Right atrium auricular region (tissue), 2 donors: ENCODE measurements at places on chromosomes 12 and 14. TPM values are rescaled to one million over a fixed set of nuclear protein-coding genes. Genes with fewer than 3 reads are reported as not detected.

DTX1 gene
- total RNA-seq, result 1.2 TPM

KCNC2 gene
- total RNA-seq, result not detected

CFAP251 gene
- 2.2 TPM for total RNA-seq

TUBA1C gene
- 64.4 TPM for total RNA-seq

CABP1 gene
- 0.71 TPM for total RNA-seq

DNA sequence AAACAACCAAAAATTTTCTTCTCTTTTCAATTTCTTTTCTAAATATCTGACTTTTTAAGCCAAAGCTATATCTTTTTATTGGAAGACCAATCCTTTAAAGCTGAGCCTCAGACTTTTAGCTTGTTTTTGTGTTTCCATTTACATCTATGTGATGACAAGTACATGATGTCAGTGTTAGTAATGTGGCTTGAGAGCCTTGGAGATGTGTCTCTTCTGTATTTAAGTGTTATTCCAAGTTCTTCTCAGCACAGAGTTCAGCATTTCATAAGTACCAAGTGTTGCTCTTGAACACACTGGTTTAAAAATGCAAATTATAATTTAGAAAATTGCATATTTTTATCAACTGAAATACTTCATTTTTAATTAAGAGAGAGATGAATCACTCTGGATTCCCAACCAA is 948.9 kb upstream of the FLRT2 start:
- no peak overlapping the region for H3K27ac ChIP-seq
- H3K36me3 ChIP-seq, result no peaks in the 10 kb centered on the region

DNA sequence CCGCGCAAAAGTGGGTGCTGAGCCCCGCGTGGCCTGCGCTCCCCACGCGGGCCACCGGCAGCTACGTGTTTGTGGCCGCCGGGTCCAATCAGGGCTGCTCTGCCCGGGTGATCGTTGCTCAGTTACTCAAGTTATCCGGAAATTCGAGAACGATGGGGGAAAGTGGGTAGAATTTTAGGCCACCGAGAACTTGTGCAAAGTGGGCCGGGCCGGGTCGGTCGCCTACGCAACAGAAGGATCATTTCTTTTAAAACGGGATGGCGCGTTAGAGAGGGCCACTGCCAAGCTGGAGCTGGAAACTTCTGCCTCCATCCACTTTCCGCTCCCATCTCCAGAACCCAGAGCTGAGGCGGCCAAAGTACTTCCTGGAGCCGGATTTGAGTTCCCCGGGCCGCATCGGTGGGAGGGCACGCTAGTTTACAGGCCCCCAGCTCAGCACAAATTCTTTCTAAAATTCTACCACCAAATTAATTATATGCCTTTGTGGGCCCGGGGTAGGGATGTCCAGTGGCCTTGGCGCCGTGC is 3.5 kb downstream of the RFX4 start:
- DNase-seq, result no peak
- H3K4me1 ChIP-seq, result no peaks in the 10 kb centered on the region
- H3K27me3 ChIP-seq, result peaks cover 49% of the 10 kb centered on the region
- H3K4me3 ChIP-seq, result peak overlapping the region; percentile 27

DNA sequence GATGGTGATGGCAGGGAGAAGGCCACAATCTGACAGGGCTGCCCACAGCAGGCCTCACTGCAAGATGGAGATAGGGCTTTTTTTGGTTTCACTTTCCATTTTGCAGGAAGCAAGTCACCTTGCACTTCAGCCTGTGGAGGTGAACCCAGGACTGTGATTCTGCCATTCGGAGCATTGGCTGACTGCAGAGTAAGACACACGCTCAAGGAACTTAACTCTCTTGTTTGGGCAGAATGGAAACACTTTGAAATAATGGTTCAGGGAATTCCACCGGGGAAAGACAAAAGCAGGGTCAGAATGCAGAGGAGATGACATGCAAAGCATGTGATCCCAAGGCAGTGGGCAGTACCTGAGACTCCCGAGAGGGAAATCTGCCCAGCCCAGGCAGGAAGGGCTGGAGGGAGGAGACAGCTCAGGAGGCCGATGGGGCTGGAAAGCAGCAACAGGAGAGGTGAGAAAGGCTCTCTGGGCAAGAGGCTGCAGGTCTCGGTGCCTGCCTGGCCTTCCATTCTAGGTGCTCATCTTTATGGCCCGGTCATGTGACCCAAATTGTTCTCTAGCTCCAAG is 58.7 kb upstream of the PRMT8 start:
- H3K4me1 ChIP-seq, result no peaks in the 10 kb centered on the region
- H3K4me3 ChIP-seq, result no peak overlapping the region
- no peak overlapping the region for H3K27ac ChIP-seq
- no peaks in the 10 kb centered on the region for H3K27me3 ChIP-seq

GRCh38 chr12:108964371-108965352 is 56.2 kb downstream of the SVOP start:
- no peaks in the 10 kb centered on the region for H3K36me3 ChIP-seq
- no peaks in the 10 kb centered on the region for H3K4me1 ChIP-seq
- DNase-seq, result no peak

DNA sequence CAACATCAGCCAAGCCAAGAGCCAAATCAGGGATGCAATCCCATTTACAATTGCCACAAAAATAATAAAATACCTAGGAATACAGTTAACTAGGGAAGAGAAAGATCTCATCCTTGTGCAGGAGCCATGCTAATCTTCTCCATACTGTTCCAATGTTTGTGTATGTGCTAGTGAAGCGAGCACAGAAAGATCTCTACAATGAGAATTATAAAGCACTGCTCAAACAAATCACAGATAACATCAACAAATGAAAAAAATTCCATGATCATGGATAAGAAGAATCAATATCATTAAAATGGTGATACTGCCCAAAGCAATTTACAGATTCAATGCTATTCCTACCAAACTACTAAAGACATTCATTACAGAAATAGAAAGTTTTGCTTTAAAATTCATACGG is 215.6 kb downstream of the FOXG1 start:
- H3K4me3 ChIP-seq, result no peak overlapping the region
- DNase-seq, result no peak
- no peaks in the 10 kb centered on the region for H3K36me3 ChIP-seq
- no peaks in the 10 kb centered on the region for H3K27me3 ChIP-seq
- no peaks in the 10 kb centered on the region for H3K4me1 ChIP-seq

DNA sequence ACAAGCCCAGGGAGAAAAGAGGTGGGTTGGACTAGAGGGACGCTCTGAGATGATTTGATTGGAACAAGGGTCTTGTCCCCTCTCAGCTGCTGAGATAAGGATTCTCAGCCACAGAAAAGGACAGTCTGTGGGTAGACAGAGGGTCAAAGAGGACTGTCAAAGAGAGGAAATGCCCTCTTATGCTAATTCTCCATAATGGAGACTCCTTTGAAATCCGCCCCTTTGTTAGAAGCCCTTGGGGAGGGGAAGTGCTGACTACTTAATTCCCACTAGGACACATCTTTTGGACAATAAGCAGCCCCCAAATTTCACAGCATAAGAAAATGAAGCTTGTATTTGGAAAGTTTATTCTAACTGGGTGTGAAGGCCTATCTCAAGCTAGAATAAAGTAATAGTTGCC is 176.6 kb downstream of the KTN1 start:
- no peaks in the 10 kb centered on the region for H3K36me3 ChIP-seq
- H3K4me1 ChIP-seq, result no peaks in the 10 kb centered on the region
- DNase-seq, result no peak
- no peak overlapping the region for H3K27ac ChIP-seq
- H3K27me3 ChIP-seq, result no peaks in the 10 kb centered on the region

DNA sequence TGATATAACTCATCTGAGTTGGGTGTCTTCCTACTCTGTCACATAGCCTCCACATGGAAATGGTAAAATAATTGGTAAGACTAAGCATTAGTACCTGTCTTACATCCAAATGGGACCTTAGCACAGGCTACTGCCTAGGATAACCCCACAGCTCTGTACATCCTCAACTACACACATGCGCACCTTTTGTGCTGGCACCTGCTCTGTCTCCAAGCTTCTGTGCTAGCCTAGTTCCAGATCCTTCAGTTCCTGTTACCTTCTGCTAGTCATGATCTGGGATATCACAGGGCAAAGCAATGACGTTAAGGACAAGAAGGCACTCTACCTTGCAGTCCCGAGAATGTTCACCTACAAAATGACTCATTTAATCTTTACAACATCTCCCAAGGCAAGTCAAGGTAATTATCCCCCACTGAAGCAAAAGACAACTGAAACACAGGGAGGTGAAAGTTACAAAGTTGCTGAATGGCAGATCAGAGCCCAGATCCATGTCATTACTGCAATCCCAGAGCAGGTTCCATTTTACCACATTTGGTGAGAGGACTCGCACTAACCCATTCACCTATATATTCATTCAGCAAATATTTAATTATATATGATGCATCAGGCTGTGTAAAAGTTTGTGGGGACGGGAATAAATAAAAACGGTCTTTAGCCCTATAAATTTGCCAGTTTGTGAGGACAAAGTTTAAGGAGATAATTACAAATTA is 61.7 kb downstream of the PPM1H start:
- no peak overlapping the region for H3K27ac ChIP-seq
- no peaks in the 10 kb centered on the region for H3K27me3 ChIP-seq
- no peak overlapping the region for H3K4me3 ChIP-seq
- H3K4me1 ChIP-seq, result no peaks in the 10 kb centered on the region
- H3K36me3 ChIP-seq, result no peaks in the 10 kb centered on the region

DNA sequence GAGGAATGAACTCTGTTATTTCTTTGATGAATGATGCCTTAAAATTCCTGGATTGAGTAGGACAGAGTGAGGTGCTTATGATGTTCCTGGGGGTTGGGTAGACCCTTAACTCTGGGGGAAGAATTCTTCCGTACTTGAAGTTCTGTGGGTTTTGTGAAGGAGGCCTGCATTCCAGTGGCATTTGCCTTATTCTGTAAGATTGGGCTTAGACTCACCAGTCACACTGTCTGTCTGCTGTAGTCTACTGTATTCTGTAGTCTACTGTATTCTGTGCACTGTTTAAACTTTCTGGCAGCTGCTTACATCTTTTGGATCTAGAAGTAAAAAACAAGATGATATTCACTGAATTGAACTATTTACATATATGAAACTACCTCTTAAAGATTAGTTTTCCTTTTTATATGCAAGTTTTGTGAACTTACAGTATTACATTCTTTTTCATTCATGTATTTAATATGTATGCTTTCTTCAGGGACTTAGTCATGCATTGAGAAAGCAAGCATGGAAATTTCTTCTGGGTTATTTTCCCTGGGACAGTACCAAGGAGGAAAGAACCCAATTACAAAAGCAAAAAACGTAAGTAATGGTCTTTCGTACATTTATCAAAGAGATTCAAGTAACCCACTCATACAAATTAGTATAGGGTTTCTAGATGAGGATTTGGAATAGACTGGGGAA is 42.3 kb upstream of the TPH2 start:
- peaks cover 14% of the 10 kb centered on the region for H3K36me3 ChIP-seq
- H3K27me3 ChIP-seq, result no peaks in the 10 kb centered on the region
- DNase-seq, result no peak
- no peak overlapping the region for H3K27ac ChIP-seq

DNA sequence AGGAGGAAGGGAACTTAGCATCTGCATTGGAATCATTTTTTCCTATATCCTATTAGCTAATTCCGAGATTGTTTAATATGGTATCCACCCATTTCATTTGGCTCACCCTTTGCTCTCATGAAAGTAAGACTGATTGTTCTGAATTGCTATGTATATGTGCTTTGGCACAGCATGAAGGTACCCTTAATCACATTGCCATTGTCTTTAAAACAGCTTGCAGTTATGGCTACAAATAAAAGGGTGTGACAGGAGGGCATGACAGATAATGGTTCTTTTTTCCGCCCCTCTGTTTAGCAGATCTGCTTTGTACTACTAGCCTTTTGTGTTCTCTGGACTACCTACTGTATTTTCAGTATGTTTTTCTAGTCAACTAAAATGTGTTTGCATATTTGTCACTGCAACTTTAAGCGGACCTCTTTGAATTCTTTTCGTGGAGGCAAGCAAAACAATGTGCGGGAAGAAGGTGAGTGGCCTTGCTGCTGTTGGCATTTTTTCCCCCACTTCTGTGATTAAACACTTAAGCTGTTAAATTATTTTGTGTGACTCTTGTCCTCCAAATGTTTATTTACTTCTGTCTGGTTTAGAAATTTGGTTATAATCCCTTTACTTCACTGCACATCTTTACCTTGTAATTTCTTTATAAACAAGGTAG is 35.8 kb downstream of the FBXO34 start:
- no peaks in the 10 kb centered on the region for H3K27me3 ChIP-seq
- H3K4me1 ChIP-seq, result no peaks in the 10 kb centered on the region
- no peak overlapping the region for H3K4me3 ChIP-seq

GRCh38 chr12:21526053-21526452 is at the start of gene SPX:
SPX (plus strand) TSS chr12:21526296; CDS start chr12:21526473, 177 bp downstream.
- H3K27ac ChIP-seq, result no peak within 1 kb of the TSS
- peaks cover 25% of the 10 kb centered on the region for H3K4me1 ChIP-seq
- DNase-seq, result no peak
- peak within 1 kb of the TSS; percentile 55 for H3K4me3 ChIP-seq

- DNase-seq, result no peak
- no peak overlapping the region for H3K4me3 ChIP-seq
- no peak overlapping the region for H3K27ac ChIP-seq
- H3K36me3 ChIP-seq, result no peaks in the 10 kb centered on the region
- no peaks in the 10 kb centered on the region for H3K4me1 ChIP-seq
- no peaks in the 10 kb centered on the region for H3K27me3 ChIP-seq
Measured at GRCh38 chr12:45329238-45329637, 113.3 kb downstream of the ANO6 start.

- no peak overlapping the region for H3K27ac ChIP-seq
- H3K4me1 ChIP-seq, result no peaks in the 10 kb centered on the region
- H3K36me3 ChIP-seq, result no peaks in the 10 kb centered on the region
- no peak for DNase-seq
Measured at GRCh38 chr12:75909714-75910656, 121.6 kb downstream of the PHLDA1 start.

DNA sequence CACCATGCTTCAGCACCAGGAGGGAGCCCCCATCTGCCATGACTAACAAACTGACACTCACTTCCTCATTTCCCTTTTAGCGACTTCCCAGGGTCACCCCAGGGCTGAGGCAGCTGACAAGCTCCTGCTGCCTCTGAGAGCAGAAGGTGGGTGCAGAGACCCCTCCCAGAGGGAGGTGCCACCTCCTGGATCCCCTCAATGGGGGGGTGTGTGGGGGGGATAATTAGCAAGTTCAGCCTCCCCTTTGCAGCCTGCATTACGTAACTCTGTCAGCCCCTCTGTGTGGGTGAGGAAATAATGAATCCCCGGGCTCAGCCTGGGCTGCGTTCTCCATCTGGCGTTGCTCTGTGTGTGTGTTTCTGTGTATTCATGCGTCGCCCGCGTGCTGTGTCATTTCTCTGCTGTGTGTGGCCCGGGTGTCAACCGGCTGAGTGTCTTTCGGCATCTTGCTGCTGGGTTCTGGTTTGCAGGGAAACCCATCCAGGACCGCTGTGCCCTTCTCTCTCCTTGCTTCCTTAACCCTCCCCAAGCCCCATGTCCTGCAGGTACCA is 28.0 kb downstream of the NOS1 start:
- DNase-seq, result no peak
- H3K27me3 ChIP-seq, result no peaks in the 10 kb centered on the region
- H3K27ac ChIP-seq, result no peak overlapping the region

DNA sequence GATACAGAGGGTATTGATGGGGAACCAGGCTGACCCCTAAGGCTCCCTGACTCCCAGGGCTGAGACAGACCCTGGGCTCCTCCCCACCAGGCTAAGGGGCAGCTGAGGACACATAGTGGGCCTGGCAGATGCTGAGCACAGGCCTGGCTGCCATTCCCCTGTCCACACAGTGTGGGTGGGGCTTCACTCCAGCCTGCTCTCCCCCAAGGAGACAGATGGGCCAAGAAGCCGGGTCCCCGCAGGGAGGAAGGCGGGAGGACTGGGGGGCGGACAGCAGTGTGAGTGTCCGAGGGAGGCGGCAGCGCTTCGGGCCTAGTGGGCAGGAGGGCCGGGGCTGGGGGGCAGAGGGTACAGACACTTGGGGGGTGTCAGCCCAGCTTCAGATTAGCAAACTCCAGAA is 32.0 kb downstream of the RFLNA start:
- H3K4me1 ChIP-seq, result no peaks in the 10 kb centered on the region
- peaks cover 74% of the 10 kb centered on the region for H3K36me3 ChIP-seq
- no peaks in the 10 kb centered on the region for H3K27me3 ChIP-seq
- DNase-seq, result no peak
- H3K27ac ChIP-seq, result peak overlapping the region; percentile 81
